Right cardiac atrium (tissue), 5 donors: ENCODE measurements at places on chromosomes 5 and 9. TPM values are rescaled to one million over a fixed set of nuclear protein-coding genes. Genes with fewer than 3 reads are reported as not detected.

The N4BP3 gene
- 0.54 TPM for total RNA-seq

The IFNA13 gene
- total RNA-seq = not detected

The SLC38A9 gene
- 10.5 TPM for total RNA-seq

The KIF4B gene
- not detected for total RNA-seq

The HACD4 gene
- 0.97 TPM for total RNA-seq

- DNase-seq = no peak
Measured at GRCh38 chr9:116990592-116990991, 303.5 kb downstream of the TRIM32 start.

DNA sequence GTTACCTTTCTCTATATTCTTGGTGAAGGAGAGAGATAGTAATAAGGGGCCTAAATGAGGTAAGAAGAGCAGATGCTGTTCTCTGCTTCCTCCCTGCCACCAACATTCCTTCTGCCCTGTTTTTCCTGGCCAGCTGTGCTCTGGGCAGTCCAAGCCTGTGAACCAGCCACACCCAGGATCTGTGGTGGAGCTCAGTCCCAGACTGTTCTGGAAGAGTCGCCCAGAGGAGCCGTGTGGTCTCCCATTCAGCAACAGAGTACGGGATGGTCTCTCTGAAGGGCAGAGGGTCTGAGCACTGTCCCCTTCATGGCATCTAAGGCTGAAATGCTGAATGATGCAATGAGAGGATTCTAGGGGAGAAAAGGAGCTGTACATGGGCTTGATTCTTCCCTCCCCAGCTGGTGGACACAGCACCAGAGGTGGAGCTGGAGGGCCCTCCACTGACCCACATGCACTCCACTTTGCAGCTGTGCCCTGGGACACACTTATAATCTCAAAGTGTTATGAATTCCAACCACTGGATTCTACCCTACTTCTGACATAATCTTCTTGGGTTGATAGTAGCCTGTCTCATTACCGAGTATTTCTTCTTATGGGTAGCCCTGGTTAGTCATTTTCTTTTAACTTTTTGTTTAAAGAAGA lies 70.8 kb upstream of the RPS23 start:
- DNase-seq = peak; percentile 57

DNA sequence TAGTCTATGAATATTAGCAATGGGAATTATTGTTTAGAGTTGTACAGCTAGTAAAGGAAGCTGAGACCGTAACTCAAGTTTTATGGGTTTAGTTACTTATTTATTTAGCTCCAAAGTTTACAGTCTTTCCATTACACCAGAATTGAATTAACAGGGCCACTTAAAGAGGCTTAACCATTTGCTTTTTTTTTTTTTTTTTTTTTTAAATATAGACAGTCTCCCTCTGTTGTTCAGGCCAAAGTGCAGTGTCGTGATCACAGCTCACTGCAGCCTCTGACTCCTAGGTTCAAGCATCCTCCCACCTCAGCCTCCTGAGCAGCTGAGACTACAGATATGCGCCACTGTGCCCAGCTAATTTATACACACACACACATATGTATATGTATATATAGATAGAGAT lies 1.4 kb upstream of the TTC1 start:
- no peak for DNase-seq

DNA sequence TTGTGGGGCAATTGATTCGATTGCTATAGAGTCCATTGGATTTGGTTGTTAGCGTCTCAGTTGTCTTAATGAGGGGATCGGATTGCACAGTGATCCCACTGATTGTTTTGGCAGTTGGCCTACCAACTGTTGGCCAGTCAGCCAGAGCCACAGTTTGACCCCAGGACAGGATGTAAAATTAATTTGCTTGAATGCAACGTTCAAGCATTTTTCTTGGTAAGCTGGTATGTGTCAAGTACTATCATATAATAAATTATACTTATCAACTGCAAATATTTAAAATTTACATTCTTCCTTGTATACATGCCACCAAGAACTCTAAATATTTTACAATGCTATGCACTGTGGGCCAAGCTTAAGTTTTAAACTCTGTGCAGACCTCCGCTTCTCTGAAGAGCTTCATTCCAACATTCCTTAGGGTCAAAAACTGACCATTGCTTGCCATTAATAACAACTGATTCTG lies 80.4 kb upstream of the OSMR start:
- DNase-seq = no peak

DNA sequence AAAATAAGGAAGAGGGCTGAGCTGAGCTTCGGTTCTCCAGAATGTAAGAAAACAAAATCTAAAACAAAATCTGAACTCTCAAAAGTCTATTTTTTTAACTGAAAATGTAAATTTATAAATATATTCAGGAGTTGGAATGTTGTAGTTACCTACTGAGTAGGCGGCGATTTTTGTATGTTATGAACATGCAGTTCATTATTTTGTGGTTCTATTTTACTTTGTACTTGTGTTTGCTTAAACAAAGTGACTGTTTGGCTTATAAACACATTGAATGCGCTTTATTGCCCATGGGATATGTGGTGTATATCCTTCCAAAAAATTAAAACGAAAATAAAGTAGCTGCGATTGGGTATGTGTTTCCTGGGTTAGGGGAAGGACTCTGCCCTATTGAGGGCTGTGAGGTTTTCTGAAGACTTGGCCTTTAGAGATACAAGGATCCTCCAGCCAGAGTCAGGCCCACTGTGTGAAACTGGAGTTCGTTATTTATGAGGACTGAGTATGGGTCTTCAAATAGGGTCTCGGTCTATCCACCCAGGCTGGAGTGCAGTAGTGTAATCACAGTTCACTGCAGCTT lies 3.8 kb downstream of the EGR1 start:
- no peak for DNase-seq

- no peak for DNase-seq
Measured at GRCh38 chr9:131892902-131893500, 153.1 kb upstream of the RAPGEF1 start.

DNA sequence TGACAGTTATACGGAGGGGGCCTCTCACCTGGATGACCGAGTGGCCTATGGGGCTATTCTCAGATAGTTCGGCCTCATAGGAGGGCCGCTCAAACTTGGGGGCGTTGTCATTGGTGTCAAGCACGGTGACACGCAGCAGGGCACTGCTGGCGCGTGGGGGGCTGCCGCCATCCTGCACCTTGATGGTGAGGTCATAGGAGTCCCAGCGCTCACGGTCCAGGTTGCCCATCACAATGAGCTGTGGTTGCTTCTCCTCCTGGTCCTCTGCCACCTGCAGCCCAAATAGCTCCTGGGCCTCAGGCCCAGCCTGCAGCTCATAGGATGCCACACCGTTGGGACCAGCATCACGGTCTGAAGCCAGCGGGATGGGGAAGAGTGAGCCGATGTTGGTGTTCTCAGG lies 9.7 kb downstream of the PCDH1 start:
- no peak for DNase-seq

DNA sequence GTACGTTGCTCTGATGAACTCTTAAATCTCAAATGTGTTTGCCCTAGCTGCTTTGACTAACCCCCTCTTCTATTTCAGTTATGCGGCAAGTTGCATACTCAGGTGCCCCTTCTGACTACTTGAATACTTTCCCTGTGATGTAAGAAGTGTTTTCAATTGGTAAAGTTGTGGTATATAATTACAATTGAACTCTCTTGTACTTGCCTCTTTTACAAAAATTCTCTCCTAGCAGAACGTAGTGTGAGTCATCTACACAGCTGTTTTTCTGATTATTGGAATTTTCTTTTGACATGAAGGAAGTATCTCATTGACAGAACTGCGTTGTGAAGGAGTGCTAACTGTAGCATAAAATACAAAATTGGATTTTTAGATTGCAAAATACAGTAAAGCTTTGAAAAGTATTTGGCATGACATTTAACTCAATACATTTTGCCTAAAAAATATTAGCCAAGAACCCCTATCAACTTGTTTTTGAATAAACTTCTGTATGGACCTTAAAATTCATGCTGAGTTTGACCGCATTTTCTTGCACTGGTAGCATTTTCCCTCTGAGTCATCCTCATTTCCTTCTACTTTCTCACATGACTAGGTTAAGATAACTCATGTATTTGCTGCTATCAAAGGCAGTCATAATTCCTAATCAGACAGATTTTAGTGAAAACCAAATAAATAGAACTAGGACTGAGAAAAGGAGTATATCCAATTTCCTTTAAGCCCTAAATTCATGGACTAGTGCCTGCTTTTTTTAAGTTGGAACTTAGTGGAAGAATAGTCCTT lies 6.3 kb downstream of the CRHBP start:
- DNase-seq = no peak

- no peak for DNase-seq
Measured at GRCh38 chr9:1129382-1129781, 79.2 kb downstream of the DMRT2 start.

DNA sequence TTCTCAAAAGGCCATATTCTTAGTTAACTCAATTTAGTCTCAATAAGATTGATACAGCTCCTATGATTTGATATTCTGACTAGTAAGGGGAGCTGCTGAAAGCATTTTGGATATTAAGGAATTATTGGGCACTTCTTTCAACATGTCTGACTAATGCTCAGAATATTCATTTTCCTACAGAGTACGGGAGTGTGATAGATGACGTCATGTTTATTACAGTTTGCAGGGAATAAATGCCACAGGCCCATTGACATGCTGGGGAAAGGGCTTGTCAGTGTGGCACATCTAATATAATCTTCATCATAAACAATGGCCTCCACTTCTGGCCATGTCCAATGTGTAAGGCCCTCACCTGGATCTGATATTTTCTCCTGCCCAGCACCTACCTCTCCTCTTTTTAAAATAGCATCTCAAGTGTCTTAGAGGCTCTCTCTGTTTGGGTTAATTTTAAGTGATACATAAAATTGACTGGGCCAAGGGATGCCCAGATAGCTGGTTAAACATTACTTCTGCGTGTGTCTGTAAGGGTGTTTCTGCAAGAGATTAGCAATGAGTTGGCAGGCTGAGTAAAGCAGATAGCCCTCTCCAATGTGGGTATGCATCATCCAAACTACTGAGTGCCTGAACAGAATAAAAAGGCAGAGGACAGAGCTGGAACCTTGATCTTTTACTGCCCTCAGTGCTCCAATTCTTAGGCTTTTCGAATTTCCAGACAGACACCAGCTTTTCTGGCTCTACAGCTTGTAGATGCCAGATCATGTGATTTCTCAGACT lies 99.3 kb downstream of the SLC24A2 start:
- DNase-seq = no peak
